Neuronal stem cell (in vitro differentiated cells): ENCODE measurements at places on chromosomes 16 and 17.

- DNase-seq = no peak
Observed at GRCh38 chr16:24819462-24820040, 26.2 kb upstream of the SLC5A11 start.

DNA sequence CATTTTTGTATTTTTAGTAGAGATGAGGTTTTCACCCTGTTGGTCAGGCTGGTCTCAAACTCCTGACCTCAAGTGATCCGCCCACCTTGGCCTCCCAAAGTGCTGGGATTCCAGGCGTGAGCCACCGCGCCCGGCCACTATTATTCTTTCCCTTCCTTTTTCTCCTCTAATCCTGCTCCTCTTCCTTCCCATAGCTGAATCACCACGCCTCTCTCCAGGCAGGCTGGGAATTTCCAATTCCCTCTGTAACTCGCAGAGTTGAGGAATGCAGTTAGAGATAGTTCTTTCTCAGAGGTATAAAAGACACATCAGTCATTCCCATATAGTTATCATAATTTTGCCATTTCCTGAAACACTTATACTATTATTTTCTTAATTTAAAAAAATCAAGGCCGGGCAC, 11.2 kb downstream of the METTL16 start:
- DNase-seq = no peak

GRCh38 chr16:48137822-48138221, 18.0 kb downstream of the ABCC12 start:
- no peak for DNase-seq

DNA sequence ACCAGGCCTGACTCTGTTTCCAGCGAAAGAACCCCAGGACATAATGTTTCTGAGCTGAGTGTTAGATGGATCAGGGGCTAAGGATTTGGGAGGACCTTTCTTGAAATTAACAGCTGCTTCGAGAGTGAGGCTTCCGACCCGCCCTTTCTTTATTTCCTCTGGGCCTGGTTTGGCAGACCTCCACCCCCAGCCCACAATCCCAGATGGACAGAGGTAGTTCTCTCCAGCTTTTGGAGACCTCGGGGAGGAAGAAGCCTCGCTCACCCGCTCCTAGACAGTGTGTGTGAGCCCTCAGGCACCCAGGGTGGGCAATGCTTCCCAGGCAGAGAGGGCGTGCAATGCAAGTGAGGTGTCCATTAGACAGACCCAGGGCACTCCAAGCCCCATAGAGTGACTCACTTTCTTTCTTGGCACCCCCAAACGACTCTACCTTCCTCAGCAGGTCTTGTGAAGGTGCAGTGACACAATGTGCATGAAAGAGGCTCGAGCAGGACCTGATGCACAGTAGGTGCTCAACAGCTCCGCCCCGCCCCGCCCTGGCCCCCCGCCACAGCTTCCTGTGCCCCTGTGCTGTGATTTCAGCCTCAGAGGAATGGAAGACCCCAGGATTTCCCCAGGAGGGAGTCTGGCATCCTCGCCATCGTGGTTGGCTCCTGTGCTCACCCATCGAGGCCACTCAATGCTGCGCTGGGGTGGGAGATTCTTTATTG, 50.7 kb upstream of the TOB1 start:
- no peak for DNase-seq

DNA sequence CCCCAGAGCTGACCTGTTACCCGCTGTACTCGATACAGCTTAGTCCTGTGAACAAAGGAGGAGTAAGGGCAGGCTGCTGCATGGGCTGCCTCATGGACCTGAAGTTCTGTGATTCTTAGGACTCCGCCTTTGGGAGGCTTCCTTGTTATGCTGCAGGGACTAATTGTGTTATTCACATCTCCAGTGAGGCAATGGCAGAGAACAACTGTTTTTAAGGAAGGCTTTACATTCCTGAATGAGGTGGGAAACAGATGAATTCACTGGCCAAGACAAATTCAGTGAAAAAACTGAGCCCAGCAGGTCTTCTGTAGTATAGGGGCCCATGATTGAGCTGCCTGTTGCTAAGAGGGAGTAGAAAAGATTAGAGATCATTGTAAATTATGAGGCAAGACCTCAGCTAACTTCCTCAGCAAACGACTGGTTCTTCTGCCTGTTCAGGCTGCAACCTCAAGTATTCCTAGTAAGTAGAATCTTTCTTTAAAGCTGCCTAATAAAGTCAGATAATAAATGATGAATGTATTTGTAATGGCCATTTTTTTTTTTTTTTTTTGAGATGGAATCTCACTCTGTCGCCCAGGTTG, 26.3 kb downstream of the ADORA2B start:
- no peak for DNase-seq

GRCh38 chr17:12974005-12974531, 43.8 kb downstream of the ELAC2 start:
- DNase-seq = no peak

- DNase-seq = no peak
Observed at GRCh38 chr16:13109171-13109570, 207.8 kb downstream of the SHISA9 start.

- no peak for DNase-seq
Observed at GRCh38 chr17:35376245-35376644, 2.8 kb upstream of the SLFN11 start.

DNA sequence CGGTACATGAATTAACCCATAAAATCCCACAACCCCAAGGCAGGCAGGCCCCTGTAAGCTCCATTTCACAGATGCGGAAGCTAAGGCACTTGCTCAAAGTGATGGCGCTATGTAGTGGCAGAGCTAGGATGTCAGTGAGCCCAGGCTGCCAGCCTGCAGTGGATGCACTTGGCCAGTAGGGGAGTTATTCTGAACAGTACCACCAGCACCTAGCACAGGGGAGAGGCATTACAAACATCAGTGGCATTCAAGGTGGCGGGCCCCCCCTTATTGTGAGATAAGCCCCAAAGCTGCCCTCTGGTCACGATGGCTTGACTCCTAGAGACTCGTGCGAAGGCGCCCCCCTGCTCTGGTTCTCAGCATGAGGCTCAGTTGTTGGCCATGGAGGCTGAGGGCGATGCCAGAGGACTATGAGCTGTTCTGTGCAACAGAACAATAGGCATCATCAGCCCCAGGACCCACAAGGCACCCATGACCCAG, 33.8 kb downstream of the GTF3C1 start:
- DNase-seq = peak; percentile 3

DNA sequence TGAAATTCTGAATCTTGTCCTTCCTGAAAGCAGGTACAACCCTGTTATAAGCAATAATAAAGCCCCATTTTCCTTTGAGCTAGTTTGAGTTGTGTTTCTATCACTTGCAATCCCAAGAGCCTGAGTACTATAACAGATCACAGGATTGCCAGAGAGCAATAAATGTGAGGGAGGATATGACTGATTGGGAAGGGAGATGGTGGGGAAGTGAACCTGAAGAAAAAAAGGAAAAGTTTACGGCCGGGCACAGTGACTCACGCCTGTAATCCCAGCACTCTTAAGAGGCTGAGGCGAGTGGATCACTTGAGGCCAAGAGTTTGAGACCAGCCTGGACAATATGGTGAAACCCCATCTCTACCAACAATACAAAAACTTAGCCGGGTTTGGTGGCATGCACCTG, 80.4 kb downstream of the COX10 start:
- DNase-seq = no peak

- no peak for DNase-seq
Observed at GRCh38 chr16:10368969-10369551, 16.8 kb upstream of the ATF7IP2 start.

DNA sequence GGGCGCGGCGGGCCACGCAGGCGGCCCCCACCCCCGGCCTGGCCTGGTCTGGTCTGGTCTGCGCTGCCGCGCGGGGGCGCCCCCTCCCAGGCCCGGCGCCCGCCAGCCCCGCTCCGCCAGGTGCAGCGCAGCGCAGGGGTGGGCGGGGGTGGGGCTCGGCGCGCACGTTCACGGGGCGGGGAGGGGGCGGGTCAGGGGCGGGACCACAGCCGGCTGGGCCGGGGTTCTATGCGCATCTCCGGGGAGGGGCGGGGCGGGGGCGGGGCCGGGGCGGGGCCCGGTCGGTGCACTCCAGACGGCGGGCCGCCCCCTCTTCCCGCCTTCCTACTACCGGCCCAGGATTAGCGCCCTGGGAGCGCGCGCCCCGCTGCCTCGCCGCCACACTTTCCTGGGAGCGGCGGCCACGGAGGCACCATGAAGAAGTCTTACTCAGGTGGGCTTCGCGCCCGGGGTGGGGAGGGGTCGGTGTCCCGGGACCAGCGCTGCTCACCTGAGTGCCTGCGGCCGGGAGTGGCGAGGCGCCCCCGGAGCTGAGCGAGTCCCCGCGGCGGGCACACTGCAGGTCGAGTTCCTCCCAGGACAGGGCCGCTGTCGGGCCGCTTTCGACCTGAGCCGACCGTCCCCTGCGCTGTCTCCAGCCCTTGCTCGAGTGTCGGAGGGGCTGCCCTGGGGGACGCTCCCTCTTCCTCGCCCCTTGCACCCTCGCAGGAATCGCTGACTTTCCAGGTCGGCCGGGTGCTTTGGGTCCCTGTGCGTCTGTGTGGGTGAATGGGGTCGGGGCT, 140.5 kb downstream of the SEC14L1 start:
- peak; percentile 60 for DNase-seq

DNA sequence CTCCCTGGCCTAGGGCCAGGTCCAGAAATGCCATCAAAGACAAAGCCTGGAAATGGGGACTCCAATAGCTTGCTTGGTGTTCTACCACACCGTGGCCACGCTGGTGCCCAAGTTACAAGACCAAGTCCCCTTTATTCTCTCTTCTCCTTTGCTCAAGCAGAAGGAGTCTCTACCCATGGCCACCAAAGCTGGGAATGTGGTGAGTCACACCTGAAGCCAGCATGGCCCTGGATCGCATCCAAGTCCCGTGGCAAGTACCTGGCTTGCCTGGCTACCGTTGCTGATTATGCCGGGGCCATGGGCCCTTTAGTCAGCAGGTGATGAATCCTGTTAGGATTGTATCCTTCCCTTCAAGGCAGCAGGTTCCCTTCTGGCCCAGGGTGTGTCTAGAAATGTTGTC, 260.0 kb downstream of the HAPSTR1 start:
- DNase-seq = no peak

GRCh38 chr16:1351215-1351581, 480 bp downstream of the TSR3 start:
- DNase-seq = no peak

DNA sequence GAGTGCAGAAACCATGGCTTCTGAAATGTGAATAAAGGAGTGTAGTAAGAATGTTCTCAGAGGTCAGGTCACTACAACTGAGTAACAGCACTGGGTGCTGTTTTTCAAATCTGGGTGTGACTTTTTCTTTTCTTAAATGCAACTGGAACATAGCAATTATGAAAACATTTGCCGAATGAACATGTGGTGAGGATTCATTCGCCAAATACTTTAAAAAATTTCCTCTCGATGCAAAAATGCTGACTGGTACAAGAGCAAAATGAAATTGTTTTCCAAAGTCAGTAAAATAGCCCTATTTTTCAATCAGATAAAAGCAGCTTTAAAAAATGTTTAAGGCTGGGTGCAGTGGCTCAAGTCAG, 18.6 kb downstream of the ZDHHC7 start:
- no peak for DNase-seq

DNA sequence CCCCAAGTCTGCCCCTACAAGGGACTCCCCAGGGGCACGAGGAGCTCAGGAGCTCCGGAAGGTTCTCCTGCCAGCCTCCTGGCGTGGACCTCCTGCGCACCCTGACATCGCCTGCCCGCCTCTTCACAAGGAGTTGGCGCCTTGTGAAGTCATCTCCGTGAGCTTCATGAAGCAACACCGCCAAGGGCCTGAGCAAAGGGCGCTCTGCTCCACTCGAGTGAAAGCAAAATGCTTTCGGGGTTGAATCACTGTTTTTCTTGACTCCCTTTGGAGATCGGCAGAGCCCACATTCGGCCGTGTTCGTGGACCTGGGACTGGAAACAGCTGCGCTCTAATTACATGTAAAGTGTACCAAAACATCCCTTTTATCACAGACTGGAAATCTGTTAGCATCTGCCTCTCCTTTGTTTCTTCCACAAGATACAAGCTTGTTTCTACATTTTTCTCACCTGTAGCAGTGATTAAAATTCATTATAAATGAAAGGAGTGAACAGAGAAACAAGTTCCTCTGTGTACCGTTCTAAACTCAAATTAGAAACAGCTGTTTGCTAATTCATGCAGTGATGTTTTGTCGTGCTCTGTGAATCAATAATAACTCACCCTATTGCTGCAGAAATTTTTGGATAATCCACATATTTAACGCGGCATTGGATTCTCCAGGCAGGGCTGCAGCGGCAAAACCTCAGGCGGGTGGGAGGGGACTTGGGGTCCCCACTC, 203.3 kb downstream of the ZNF423 start:
- DNase-seq = no peak

GRCh38 chr17:13725288-13725990, 123.7 kb upstream of the HS3ST3A1 start:
- DNase-seq = no peak
